Foreskin keratinocyte (primary cell): ENCODE measurements at places on chromosomes 1 and 21. TPM values are rescaled to one million over a fixed set of nuclear protein-coding genes. Genes with fewer than 3 reads are reported as not detected.

The CLCA2 gene
- 118 and 162 TPM in 2 replicates for total RNA-seq

The CSRP1 gene
- 176 and 188 TPM in 2 replicates for total RNA-seq

The MROH7 gene
- not detected in 2 replicates for total RNA-seq

The UBASH3A gene
- not detected in 2 replicates for total RNA-seq

The CNST gene
- total RNA-seq = 10.3 and 11.8 TPM in 2 replicates

The SH2D5 gene
- total RNA-seq = 146 and 157 TPM in 2 replicates

The KIF2C gene
- 36.6 and 49.1 TPM in 2 replicates for total RNA-seq

The ORC1 gene
- total RNA-seq = 17.7 and 20.6 TPM in 2 replicates

The LCE1A gene
- 0.44 TPM in 1 of 2 replicates, not detected in the other for total RNA-seq

The ADAMTSL4 gene
- total RNA-seq = 0.65 and 1.6 TPM in 2 replicates

The AKNAD1 gene
- 0.65 and 1.6 TPM in 2 replicates for total RNA-seq

The UMODL1 gene
- not detected in 2 replicates for total RNA-seq

The TIAM1 gene
- total RNA-seq = 13.1 and 14.6 TPM in 2 replicates

The TSSK3 gene
- total RNA-seq = 0.65 TPM in 1 of 2 replicates, not detected in the other

The HTR1D gene
- 0.14 and 0.24 TPM in 2 replicates for total RNA-seq

The FCRL2 gene
- total RNA-seq = not detected in 2 replicates

The SEMA4A gene
- total RNA-seq = 9.7 and 9.9 TPM in 2 replicates

The TSPAN2 gene
- total RNA-seq = 0.32 and 0.48 TPM in 2 replicates

The HSD3B2 gene
- total RNA-seq = not detected in 2 replicates

The IVL gene
- total RNA-seq = 1.5 and 2.1 TPM in 2 replicates

The RGS16 gene
- total RNA-seq = 0.07 and 0.14 TPM in 2 replicates

The CFH gene
- total RNA-seq = 0.46 and 1.1 TPM in 2 replicates

The ADCY10 gene
- 0.14 TPM in 1 of 2 replicates, not detected in the other for total RNA-seq

The PPM1J gene
- 6.0 and 6.3 TPM in 2 replicates for total RNA-seq

The PAFAH2 gene
- 9.1 and 9.6 TPM in 2 replicates for total RNA-seq

The TTC22 gene
- 4.6 and 5.9 TPM in 2 replicates for total RNA-seq

The AMY1A gene
- not detected in 2 replicates for total RNA-seq

The PIK3CD gene
- total RNA-seq = 25.0 and 40.4 TPM in 2 replicates

The NR0B2 gene
- not detected in 2 replicates for total RNA-seq

The AMY1C gene
- not detected in 2 replicates for total RNA-seq

The CD247 gene
- 0.14 TPM in 1 of 2 replicates, not detected in the other for total RNA-seq

The SAMD13 gene
- total RNA-seq = 0.46 and 1.1 TPM in 2 replicates

The GPR37L1 gene
- 0.03 TPM in 1 of 2 replicates, not detected in the other for total RNA-seq

The KCNN3 gene
- total RNA-seq = under 0.01 TPM in 1 of 2 replicates, not detected in the other

The ZMPSTE24 gene
- total RNA-seq = 57.3 and 63.1 TPM in 2 replicates

The GJA9 gene
- 0.21 and 0.27 TPM in 2 replicates for total RNA-seq

The AJAP1 gene
- 13.0 and 13.4 TPM in 2 replicates for total RNA-seq

The PBX1 gene
- total RNA-seq = 2.8 and 3.3 TPM in 2 replicates

The BCAN gene
- total RNA-seq = not detected in 2 replicates

The PPFIA4 gene
- total RNA-seq = 0.25 and 0.99 TPM in 2 replicates
